HS-5 (cell line): ENCODE measurements at places on chromosomes 7 and 10.

DNA sequence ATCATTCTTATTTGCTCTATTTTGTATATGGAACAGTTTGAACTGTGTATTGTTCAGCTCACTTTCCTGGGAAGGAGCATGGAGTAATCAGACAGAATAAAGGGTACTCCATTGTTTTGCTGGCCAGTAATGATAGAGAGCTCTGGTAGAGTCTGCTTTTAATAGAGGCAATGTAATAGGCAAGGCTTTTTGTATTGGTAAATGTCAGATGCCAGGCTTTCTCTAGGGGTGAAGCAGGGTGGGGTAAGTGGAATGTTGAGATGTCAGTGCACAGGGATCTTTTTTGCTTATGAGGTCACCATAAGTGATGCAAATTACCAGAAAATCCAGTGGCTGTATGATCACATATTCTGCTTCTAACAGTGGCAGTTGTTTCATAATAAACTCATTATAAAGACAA lies 1088.3 kb upstream of the SORCS1 start:
- DNase-seq, result no peak

DNA sequence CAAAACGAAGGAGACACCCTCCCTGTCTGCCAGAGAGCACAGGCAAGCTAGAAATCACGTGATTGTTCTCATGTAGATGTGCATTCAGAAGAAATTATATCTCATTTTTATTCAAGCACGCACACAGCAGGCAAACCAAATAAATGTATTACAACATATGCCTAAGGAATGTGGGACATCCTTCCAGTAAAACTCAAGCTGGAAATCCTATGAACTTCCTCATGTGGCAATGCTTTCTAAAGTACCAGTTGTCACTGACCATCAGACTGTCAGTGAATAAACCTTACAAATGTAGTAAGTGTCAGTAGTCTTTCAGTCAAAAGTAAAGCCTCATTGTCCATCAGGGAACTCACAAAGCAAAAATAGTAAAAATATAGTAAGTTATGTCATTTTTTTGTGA lies 350.1 kb upstream of the POM121L12 start:
- DNase-seq, result no peak

DNA sequence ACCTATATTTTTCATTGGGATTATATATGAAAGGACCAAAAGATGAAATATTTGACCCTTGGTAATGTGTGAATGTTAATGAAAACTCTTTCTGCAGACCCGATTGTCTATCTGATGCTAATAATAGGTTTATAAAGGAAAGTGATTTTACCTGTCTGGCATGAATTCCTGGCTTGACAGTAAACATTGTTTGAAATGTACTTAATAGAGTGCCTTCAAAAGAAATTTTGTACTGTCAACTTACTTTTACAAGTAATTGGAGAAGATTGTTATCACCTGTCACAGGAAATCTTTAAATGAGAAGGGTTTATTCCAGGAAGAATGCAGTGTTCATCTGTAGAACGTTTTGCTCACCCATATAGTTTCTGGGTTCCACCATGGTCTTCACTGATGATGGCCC lies 588.2 kb downstream of the INHBA start:
- DNase-seq, result no peak

GRCh38 chr10:89274928-89275327 lies 23.4 kb upstream of the LIPA start:
- DNase-seq, result no peak

DNA sequence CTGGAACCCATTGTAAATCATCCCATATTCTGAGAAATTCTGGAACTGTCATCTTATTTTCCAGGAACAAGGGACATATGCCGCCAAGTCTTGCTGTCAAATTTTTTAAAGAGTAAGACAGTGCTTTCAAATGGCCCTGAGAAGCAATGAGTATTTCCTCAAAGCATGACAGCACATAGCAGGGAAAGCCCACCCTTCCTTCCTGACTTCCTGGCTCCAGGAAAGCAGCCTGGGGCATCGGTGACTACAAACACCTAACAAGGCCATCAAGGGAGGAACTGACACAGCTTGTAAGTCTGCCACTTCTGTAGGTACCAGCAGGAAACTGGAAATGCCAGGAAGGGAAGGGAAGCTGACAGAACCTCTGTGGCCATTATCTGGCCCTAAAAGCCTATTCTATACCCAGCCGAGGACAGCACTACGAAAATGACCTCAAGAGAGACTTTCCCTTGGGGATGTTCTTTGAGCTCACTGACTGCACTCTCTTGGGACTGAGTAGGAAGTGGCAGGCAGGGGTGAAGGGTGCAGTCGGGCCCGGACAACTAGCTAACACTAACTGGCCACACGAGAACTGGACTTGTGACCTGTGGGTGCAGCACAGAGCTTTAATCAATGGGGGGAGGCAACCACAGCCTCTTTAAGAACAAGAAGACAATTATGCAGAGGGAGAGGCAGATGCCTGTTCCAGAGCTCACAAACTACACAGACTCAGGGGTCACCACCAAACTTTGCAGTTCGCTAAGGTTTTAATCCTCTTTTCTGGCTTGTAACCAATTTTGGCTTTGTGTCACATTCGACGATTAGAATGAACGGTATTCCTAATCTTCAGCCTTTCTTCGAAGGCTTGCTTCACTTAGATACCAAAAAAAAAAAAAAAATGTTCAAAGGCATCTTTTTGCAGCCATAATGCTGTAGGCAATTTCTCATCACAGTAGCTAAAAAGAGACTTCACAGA lies 52.0 kb downstream of the GRB10 start:
- no peak for DNase-seq

DNA sequence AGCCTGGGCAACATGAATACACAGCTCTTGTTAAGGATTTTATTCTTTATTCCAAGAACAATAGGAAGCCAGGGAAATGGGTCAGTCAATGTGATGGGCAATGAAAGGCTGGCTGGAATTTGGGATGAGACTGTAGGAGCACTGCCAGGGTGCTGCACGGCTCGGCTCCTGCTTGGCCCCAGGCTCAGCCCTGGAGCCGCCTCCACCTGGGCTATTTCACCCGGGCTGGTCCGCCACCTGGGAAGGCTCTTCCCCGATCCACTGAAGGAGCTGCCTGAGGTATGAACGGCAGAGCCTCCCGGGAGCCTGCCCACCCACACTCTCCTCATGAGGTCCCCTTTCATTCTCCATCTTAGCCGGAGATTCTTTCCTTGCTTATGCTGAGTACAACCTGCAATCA lies 80.4 kb upstream of the KMT2C start:
- DNase-seq, result no peak

- DNase-seq, result no peak
Observed at GRCh38 chr7:31256506-31256905, 84.0 kb downstream of the NEUROD6 start.

DNA sequence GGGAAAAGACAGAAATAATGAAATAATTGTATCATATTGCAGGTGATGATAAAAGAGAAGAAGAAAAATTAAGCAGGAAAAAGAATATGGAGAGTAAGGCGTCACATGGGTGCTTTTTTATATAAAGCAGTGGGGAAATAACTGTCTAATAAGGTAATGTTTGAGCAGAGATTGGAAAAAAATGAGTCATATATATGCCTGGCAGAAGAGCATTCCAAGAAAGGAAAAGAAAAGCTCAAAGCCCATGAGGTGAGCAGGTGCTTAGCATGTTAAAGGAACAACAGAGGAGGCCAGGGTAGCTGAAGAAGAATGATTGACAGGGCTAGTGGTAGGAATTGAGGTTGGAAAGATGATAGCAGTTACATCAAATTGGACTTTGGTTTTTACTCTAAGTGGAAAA lies 739.5 kb downstream of the SORCS1 start:
- DNase-seq, result peak; percentile 58

DNA sequence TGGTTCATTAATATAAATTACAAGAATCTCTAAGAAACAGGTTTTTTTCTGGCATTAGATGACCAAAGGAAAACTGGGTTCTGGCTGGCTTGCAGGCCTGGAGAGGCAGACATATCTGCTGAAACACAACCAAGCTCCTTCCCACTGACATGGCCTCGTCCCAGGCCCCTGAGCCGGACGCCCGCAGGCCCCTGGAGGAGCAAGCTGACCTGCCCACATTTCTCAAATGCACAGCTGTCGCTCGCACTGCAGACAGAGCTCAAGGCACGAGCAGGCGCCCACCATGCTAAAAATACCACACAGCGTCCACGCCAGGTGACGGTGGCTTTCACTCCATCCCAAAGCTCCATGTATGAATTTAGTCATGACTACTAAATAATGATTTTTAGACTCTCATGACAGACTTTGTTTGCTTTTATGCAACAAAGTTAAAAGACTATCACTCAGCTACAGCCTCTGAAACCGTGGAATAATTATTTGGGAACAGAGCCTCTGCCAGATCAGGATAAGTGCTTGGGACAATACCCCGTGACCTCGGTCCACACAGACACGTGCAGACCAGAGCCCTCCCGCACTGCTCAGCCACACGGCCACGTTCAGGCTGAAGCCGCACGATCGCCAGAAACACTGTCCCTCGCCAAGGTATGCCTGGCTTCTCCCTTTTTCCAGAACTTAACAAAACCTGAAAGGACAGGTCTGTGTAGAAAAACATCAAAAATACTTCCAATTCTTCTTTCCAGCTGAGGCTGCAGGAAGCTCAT lies 71.1 kb downstream of the DIP2C start:
- DNase-seq, result no peak

DNA sequence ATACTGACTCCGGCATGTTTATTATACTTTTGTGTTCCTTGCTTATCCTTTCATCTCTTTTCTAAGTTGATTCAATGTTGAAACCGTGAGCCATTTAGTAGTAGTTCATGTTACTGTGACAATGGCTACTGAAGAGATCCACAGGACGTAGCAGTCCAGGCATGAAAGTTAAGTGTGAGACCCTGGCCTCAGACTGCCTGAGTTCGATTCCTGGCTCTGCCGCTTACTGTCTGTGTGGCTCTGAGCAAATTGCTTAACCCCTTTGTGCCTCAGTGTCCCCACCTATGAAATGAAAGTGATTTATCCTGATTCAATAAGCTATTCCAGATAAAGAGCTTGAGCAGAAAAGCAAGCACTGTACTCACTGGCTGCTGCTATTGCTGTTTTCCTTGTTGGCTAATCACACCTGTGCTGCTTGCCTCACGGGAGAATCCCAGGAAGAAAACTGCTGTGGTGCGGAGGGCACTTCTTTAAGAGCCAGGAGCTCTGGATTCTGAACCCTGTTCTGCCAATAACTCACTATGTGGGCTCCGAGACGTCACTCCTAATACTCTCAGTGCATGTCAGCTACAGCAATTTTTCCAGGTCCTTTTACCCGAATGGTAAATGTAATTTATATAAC lies 38.4 kb downstream of the PNLIPRP2 start:
- no peak for DNase-seq

GRCh38 chr7:17368856-17369524 lies 70.5 kb downstream of the AHR start:
- no peak for DNase-seq

GRCh38 chr10:5840314-5841307 lies 27.4 kb upstream of the GDI2 start:
- DNase-seq, result no peak

DNA sequence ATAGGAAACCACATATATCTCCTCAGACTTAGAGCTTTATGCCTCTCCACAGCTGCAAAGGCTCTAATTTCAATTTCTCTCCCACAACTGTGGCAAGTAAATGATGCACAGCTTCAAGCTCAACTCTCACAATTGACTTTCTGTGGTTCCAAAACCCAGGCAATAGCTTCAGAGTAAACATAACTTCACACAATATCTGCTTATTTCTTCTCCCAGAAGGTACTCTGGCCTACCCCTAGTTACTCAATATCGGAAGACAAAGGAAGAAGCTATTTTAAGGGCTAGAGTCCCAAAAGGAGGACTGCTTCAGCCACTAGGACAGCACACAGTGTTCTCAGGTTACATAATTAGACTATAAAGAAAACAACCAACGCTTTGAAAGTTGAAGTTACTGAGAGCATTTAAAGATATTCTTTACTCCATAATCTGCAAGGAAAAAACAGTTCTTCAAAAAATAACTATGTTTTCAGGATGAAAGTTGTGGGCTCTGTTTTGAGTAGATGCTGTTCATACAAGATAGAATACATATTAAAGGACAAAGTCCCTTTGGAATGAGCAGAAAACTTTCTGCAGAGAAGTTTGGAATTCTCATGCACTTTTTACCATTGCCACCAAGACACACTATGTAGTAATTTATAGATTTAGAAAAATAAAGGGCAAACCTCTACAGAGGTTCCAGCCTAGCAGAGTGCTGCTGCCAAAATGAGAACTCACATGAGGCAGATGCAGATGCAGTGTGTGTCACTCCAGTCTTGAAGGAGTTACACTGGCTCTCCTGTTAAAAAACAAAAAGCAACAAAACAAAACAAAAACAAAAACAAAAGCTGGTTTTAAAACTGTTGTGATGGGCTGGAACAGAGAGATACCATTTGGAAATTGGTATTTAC lies 81.8 kb downstream of the NT5C2 start:
- DNase-seq, result no peak

GRCh38 chr7:98630149-98630548 lies 13.1 kb downstream of the NPTX2 start:
- DNase-seq, result no peak

- peak; percentile 39 for DNase-seq
Observed at GRCh38 chr10:118045837-118046394, 825 bp downstream of the RAB11FIP2 start.

DNA sequence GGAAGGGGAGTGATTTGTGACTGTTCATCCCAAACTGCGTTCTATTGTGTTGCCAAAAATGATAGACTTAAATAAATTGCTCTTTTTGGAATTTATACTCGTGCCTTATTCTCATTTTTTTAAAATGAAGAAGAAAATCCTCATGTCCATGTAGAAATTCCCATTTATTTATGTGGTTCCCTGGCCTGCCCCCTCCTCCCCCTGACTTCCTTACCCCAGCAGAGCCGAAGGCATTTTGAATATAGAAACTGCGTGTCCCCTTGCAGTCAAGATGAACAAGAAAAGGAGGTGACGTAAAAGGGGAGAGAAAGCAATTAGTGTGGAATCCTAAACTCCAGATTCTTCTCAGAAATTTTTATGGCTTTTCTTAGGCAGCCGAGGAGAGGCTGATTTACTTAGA lies 126.1 kb downstream of the FAM204A start:
- no peak for DNase-seq

GRCh38 chr10:100076750-100077149 lies 4.9 kb downstream of the CPN1 start:
- DNase-seq, result no peak
